ENCODE measurements at places on chromosomes 11 and 22.

GRCh38 chr11:130192845-130193267, 33.3 kb downstream of the ST14 start:
- DNase-seq, result no peak

- no peak for DNase-seq
Measured at GRCh38 chr11:134041791-134042696, 26.8 kb upstream of the JAM3 start.

- DNase-seq, result no peak
Measured at GRCh38 chr11:102214623-102215022, 102.7 kb upstream of the BIRC3 start.

DNA sequence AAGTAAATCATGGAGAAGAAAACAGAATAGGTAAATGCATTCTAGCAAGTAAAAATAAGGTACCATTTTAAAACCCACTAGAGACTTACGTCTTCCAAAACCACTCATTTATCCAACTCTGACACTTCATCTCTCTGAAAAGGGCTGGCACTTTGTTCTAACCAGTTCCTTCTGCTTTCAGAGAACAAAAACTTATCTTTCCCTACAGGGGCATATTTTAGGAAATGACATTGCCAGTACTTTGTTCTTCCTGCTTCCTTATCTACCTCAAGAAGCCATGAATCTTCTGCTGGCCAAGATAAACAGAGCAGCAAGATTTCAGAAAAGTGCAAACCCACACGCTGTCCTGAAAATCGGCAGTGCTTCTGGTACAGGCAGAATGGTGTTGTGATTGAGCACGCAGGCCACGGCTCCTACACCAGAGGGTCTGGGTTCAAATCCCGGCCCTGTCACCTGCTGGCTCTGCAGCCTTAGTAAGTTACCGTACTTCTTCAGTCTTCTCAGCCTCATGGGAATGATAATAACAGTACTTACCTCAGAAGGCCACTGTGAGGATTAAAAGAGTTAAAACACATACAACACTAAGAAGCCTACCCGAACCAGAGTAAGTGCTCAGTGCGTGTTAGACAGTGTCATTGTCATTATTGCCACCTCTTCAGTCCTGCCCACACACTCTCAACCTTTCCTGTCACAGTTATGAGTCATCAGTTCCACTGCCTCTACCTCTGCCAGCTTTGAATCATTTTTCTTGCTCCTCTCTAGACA, 11.0 kb downstream of the MPZL3 start:
- no peak for DNase-seq

DNA sequence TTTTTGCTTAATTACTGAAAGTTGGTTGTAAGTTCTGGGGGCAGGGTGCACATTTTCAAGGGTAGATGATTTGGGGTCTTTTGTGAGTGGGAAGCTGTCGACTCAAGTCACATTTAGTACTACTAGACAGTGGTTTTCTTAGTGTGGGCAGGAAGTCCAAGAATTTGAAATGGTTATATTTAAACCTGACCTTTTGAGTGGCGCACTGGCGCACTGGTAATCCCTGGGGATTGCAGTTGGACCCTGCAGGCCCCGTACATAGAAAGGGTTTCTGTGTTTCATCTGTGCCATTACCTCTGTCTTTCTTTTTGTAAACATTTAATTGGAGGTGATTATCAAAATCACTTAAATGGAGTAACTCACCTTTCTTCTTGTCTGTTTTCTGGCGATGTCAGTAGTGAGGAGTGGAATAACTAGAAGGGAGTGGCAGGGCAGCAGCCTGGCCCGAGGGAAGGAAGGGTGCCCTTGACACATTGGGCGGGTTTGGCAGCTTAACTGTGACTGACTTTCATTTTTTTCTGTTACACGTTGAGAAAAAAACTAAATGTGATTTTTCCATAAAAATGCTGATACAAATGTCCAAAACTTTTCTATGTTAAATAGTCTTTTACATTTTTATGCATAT, 101.8 kb upstream of the GAL start:
- no peak for DNase-seq

DNA sequence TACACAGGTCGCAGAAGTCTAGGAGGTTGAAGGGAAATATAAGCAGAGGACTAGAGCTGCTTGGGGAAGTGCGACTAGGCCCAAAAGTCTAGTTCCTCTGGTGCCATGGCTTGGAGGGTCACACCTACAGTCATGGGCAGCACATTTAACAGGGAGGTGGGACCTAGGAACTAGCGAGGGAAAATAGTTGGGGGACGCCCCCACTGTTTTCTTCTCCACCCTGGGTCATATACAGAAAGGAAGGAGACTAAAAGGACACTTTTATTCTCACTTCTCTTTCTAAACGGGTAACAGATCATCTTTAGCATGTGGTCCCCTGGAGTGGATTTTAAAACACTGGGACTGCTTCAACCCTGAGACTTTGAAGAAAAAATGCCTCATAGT, 16.6 kb downstream of the APIP start:
- no peak for DNase-seq

- no peak for DNase-seq
Measured at GRCh38 chr11:133895551-133895950, 50.2 kb upstream of the SPATA19 start.

- DNase-seq, result no peak
Measured at GRCh38 chr11:130726234-130727037, 189.8 kb downstream of the SNX19 start.

- DNase-seq, result no peak
Measured at GRCh38 chr11:11513422-11513821, 108.4 kb downstream of the GALNT18 start.

GRCh38 chr11:46896719-46897406, 21.5 kb downstream of the LRP4 start:
- no peak for DNase-seq

GRCh38 chr11:46920755-46921154, 2.4 kb upstream of the LRP4 start:
- DNase-seq, result peak; percentile 90

DNA sequence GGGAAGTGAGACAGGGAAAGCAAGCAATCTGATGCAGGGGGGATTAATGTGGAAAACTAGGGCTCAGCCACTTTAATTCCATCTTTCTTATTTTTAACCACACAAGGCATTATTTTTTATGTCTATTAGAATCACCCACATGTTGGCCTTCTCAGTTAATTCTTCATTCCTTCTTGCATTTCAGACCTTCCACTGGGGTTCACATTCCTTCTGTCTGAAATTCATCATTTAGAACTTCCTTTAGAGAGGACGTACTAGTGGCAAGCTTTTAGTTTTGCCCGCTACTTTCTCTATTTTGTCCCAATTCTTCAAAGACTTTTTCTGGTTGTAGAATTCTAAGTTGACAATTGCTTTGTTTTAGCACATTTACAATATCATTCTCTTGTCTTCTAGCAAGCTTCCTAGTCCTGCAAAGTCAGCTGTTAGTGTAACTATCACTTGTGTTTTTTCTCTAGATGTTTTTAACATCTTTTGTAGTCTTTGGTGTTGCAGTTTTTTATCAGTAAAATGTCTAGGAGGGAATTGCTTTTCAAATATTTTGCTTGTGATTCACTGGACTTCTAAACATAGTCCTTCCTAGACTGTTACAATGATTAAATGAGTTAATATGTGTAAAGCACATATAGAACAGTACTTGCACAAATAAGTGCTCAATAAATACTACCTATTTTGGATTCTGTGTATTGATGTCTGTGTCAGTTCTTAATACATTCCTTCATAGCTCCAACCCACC, 5.5 kb upstream of the NNMT start:
- no peak for DNase-seq

DNA sequence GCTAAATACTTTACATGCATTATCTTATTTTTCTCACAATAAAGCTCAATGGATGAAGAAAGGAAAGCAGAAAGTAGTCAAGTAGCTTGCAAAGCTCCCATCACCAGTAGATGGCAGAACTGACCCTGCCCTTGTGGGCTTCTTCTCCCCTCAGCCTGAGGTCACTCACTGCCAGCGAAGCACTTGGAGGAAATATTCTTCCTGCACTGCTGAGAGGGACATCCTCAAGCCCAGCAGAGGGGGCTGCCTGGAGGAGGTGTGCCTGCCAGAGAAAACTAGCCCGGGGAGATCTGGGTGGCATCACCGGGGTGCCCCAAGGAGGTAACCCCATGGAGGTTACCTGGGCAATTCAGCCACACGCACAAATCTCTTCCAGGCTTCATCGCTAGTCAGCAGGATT, 6.6 kb downstream of the APOL4 start:
- DNase-seq, result no peak

DNA sequence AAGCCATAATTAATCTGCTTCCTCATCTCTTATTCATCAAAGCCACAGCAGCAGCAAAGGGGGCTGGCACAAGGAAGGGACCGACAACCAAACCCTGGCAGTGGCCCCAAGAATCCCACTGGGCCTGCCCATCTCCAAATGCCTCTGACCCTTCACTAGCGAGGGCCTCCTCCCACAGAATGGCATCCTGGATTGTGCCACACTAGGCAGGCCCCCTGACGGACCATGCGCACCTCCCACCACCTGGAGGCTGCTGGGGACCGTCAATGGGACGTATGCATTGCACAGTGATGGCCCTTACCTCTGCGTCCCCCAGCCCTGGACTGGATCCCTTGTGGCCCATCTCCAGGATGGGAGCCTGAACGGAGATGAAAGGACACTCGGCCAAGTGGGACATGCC, 4.1 kb upstream of the RTN4R start:
- DNase-seq, result no peak

DNA sequence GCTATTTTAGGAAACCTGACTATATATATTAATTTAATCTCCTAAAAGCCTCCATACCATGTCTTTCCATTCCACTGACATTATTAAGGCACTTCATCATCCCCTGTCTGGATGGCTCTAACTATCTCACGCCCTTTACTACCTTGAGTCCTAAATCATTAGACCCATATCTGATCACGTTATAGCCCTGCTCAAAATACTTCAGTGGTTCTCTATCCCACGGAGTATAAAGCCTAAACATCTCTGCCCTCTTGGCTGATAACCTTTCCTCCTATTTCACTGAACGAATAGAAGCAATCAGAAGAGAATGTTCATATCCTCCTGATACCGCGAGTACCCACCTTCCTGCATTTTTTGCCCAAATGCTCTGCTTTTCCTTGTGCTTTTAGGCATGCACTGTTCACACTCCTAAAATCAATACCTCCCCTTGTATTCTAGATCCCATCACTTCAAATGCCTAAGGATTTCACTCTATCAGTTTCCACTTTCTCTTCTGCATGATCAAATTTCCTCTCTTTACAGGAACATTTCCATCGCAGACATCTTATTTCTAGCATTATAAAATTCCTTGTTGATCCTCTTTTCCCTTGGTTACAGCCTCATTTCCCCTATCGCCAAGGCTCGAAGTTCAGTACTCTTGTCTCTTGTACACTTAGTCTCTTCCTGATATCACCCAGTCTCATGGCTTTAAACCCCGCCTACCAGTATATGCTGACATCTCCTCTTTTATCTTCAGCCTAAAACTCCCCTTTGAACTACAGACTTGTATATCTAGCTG, 45.0 kb upstream of the BIRC3 start:
- DNase-seq, result no peak

GRCh38 chr22:17303441-17303839, 65.8 kb upstream of the CECR2 start:
- no peak for DNase-seq

All from fibroblast of skin of left biceps (primary cell).